ENCODE measurements at places on chromosomes 2 and 18.

GRCh38 chr18:45014047-45014501, 333.4 kb downstream of the SETBP1 start:
- no peak for DNase-seq

DNA sequence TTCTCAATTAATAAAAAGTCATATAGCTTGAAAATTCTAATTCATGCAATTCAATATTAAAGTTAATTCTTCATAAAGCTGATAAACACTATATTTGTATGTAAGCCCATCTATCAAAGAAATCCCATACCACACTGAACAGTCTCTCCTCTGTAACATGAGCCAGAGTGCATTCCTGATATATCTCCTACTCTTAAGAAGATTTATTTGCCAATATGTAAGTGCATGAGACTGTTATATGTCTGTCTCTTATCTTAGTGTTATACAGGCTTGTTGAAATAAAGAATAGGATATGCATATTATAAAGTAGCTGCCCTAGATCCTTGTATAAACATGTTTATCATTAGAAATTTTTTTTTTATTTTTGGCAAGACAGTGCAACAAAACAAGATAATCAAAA, 40.4 kb upstream of the TTC32 start:
- no peak for DNase-seq

GRCh38 chr2:119544075-119544938, at the start of gene CFAP221:
Gene CFAP221, plus strand, starts transcription at chr2:119544449. Its CDS starts 1,683 bp downstream, at chr2:119546132.
- DNase-seq: peak; percentile 34

GRCh38 chr2:3241971-3242746, 135.5 kb downstream of the EIPR1 start:
- no peak for DNase-seq

Data from NCI-H1092 (cell line).